ENCODE measurements at places on chromosomes 12 and 14. TPM values are rescaled to one million over a fixed set of nuclear protein-coding genes. Genes with fewer than 3 reads are reported as not detected.

TAS2R7 gene
- not detected for total RNA-seq

DNA sequence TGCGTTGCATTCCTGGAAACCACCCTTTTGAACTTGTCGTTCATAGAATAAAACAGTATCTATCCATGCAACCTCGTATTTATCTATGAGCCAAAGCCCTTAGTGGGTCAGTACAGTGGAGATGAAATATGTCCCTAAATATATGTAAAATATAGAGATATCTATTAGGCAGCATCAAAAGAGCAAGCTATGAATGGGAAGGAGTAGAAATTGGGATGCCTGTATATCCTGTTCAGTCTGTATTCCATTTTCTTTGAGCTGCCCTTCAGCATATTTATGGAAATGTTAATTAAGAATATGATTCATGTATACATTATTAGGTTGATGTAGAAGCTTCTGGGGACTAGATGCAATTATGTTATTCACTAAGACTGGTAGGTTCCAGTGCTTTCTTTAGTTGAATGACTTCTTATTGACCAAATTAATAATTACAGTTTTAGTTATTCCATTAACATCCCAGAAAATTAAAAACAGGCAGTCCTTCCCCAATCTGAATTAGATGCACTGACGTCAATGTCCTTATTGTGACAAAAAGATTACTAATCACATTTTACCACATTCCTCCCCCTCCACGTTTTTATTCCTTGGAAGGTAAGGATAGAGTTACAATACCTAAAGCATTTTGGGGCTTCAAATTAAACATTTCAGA is 11.9 kb upstream of the FRMD6 start:
- H3K4me1 ChIP-seq: peaks cover 9% of the 10 kb centered on the region
- no peaks in the 10 kb centered on the region for H3K27me3 ChIP-seq
- H3K36me3 ChIP-seq: peaks cover 2% of the 10 kb centered on the region
- H3K27ac ChIP-seq: no peak overlapping the region
- no peak overlapping the region for H3K4me3 ChIP-seq
- no peak for DNase-seq

- H3K27me3 ChIP-seq: no peaks in the 10 kb centered on the region
- peaks cover 30% of the 10 kb centered on the region for H3K36me3 ChIP-seq
- no peaks in the 10 kb centered on the region for H3K4me1 ChIP-seq
- DNase-seq: no peak
- no peak overlapping the region for H3K4me3 ChIP-seq
- H3K27ac ChIP-seq: no peak overlapping the region
Measured at GRCh38 chr14:71728386-71728785, 203.8 kb upstream of the RGS6 start.

- H3K4me3 ChIP-seq: no peak overlapping the region
- peaks cover 14% of the 10 kb centered on the region for H3K27me3 ChIP-seq
- H3K4me1 ChIP-seq: no peaks in the 10 kb centered on the region
- no peak for DNase-seq
- H3K36me3 ChIP-seq: no peaks in the 10 kb centered on the region
- H3K27ac ChIP-seq: no peak overlapping the region
Measured at GRCh38 chr12:96186607-96187301, 7.4 kb upstream of the ELK3 start.

DNA sequence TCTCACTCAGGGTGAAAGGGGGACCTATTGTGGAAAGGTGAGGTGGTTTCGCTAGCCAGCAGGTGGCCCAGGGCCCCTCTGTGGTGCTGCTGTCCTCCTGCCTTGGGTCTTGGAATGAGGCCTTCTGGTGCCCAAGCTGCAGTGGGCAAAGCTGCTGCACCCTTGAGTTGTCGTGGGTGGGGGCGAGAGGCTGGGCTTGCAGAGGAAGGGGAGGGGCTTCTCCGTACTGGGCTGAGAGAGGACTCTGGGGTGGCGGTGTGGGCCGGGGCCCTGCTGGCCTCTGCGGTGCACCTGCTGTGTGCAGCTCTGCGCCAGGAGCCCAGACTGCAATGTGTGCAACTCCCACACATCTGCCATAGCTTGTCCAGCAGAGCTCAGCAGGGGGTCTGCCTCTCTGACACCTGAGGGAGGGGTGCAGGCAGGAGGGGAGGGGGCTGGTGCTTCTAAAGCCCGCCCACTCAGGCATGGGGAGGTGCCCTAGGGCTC is 145.8 kb downstream of the KIF26A start:
- H3K4me1 ChIP-seq: peaks cover 5% of the 10 kb centered on the region
- H3K4me3 ChIP-seq: no peak overlapping the region
- H3K36me3 ChIP-seq: no peaks in the 10 kb centered on the region
- H3K27me3 ChIP-seq: peaks cover 38% of the 10 kb centered on the region

GRCh38 chr12:11822081-11822834 is 172.8 kb downstream of the ETV6 start:
- H3K4me3 ChIP-seq: no peak overlapping the region
- no peak for DNase-seq
- no peak overlapping the region for H3K27ac ChIP-seq
- no peaks in the 10 kb centered on the region for H3K27me3 ChIP-seq

KRT2 gene
- total RNA-seq: not detected
